DND-41 (cell line): ENCODE measurements at places on chromosomes 2 and 18.

DNA sequence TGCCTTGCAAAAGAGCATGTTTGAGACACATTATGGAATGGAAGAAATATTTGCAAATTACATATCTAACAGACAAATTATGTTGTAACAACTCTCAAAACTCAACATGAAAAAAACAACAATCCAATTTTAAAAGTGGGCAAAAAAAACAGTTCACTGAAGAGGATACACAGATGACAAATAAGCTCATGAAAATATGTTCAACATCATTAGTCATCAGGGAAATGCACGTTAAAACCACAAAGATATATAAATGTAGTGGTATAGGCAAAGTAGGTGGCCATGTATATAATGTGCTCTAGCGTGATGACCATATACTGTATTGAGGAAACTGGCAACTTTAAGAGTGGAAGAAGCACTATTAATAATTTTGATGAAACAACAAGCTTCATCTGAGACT, 220.1 kb downstream of the IRS1 start:
- no peak for DNase-seq

DNA sequence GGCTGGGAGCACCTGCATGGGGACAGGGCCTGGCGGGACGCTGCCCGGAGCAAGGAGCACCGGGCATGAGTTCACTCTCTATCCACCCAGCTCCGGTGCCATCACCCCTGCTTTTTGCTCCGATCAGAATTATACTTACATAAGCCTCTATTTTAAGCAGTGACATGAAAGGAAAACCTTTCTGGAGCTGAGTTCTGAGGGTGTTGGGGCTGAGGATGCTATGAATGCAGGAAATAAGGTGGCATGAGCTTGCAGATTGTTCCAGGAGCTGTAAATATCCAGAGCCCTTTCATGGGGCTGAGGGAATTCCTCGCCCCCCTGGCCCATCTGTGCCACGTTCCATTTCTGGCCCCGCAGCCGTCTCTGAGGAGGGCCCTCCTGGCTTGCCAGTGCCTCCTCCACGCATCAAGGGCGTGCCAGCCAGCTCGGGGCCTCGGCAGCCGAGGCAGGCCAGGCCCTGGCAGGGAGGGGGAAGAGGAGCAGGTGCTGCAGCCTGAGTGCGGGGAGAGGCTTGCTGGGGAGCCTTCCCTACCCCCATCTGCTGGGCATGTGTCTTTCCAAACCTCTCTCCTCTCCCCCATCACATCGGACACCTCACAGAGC, 91.7 kb upstream of the MCFD2 start:
- no peak for DNase-seq

DNA sequence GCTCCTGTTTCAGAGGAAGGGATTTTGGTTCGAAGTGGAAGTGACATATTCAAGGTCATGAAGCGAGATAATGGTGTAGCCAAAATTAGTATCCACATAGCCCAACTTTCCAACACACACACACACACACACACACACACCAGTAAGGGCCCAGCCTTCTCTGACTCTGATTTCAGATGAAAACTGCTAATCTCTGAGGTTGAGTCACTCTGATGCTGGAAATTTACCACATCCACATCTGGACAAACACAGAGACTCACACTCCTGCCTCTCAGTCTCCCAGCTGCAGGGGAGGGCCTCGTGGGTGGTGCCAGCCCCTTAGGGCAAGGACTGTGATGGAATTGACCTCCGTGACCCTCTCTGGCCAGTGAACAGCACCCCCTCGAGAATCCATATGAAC, 29.0 kb upstream of the SLC35F6 start:
- DNase-seq = no peak

- no peak for DNase-seq
These were observed 39.6 kb downstream of the ITGAV start for GRCh38 chr2:186629250-186629996.

DNA sequence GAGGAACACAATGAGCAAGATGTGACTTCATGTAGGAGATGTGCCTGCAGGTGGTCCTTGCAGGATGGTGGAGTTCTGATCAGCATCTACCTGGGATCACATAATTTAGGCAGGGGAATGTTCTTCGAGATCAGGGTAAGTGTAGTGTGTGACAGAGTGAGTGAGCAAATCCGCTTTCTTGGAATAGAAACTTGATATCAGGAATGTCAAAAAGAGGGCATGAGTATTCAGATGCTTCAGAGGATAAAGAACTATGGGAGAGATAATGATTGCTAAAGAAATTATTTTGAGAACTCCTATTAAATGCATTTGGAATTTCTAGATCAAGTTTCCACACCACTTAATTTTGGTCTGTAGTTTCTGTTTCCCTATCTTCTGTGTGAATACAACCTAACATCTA, 463.6 kb upstream of the SLC14A2 start:
- no peak for DNase-seq

GRCh38 chr18:56245866-56246580, 392.4 kb downstream of the TXNL1 start:
- DNase-seq = no peak

- DNase-seq = no peak
These were observed 44.4 kb upstream of the SETBP1 start for GRCh38 chr18:44636241-44636640.

- no peak for DNase-seq
These were observed 53.5 kb upstream of the SMAD2 start for GRCh38 chr18:47983946-47984345.
